ENCODE measurements at places on chromosomes 3 and 15.

- no peak for DNase-seq
Observed at GRCh38 chr3:126995254-126995780, 12.4 kb downstream of the PLXNA1 start.

DNA sequence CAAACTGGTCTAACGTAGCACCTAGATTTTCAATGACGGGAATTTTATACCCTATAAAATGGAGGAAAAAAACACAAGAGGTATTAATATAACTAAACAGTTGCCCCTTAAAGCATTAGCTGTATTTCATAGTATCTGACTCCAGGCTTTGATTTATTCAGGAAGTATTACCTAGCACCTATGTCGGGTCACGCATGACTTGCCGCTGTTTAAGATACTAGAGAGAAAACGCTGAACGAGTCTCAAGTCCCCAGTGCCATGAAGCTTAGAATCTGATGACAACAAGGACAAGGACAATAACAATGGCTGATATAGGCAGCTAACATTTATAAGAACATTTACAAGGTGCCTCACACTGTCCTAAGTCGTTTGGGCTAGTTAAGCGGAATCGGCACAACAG, 1.9 kb downstream of the SNRPA1 start:
- no peak for DNase-seq

GRCh38 chr15:80424381-80424780, 20.2 kb downstream of the ARNT2 start:
- DNase-seq, result no peak

DNA sequence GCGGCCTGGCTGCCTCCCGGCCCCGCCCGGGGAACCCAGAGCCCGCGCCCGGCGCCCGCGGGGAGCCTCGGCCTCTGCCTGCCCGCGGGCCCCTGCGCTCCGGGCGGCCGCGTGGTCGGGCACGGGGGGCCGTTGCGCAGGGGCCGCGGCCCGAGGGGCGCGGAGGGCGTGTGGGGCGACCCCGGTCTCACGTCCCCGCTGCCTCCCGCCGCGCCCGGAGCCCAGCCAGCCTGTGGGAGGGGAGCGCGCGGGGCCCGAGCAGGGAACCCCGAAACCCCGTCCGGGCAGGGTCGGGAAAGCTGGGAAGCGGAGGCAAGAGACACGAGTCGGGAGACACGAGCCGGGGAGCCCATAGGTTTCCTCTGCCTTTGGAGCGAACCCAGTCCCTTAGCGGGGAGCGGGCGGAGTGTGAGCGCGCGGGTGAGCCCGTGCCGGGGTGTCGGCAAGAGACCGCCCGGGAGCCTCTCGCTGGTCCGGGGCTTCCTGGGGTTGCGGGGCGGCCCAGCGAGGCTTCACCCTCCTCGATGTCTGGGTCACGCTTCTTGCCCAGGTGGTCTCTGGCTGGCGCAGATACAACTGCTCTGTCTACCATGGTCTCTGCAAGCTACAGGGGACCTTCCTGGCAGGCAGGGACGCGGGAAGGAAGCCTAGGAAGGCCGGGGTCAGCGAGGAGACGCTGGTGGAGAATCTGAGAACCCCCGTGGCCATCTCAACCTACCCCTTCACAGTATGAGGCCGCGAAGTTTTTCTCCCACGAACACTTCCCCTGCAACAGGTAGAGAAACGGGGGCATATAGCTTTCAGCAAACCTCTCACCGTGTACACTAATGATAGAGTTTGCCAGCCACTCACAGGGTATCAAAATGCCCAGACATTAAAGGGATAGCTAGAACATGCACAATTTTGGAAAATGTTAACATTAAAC, 586 bp downstream of the LRRK1 start:
- peak; percentile 37 for DNase-seq

- no peak for DNase-seq
Observed at GRCh38 chr3:141094790-141095545, 43.8 kb downstream of the SPSB4 start.

- no peak for DNase-seq
Observed at GRCh38 chr15:83930392-83931212, 276.7 kb downstream of the ADAMTSL3 start.

DNA sequence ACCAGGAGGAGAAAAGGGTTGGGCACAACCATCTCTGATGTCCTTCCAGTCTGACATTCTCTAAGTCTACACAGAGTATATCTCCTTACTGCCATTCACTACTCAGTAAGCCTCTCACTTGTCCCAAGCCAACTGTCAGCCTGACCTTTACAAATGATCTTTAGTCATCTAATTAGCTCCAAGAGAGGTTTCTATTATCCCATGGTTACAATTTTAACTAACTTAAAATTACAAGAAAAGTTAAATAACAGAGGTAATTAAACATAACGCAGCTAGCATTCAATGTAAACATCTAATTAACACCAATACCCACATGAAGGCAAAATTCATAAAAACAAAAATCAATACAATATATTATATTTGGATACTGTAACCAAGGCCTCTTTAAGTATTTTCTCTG, 126.9 kb downstream of the LSAMP start:
- DNase-seq, result no peak

GRCh38 chr3:24641628-24642027, 147.0 kb upstream of the THRB start:
- no peak for DNase-seq

DNA sequence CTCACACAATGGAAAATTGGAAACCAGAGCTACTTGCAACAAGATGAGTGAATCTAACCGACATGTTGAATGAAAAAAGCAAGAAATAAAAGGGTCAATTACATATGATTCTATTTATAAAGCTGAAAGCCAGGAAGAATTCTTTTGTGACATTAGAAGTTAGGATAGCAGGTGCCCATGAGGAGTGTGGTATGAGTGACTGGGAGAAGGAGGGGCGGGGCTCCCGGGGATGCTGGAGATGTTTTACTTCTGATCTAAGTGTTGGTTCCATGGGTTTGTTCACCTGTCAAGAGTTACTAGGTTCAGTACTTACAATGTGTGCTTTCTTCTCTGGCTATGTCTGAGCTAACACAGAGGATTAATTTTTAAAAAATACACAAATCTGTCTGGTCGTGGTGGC, 60.8 kb downstream of the NSMCE3 start:
- no peak for DNase-seq

DNA sequence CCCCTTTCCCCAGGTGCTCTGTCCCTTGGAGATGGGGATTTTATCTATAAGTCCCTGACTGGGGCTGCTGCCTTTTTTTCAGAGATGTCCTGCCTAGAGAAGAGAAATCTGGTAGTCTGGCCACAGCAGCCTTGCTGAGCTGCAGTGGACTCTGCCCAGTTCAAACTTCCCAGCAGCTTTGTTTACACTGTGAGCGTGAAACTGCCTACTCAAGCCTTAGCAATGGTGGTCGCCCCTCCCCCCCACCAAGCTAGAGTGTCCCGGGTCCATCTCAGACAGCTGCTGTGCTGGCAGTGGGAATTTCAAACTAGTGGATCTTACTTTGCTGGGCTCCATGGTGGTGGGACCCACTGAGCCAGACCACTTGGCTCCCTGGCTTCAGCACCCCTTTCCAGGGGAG, 38.9 kb downstream of the TMEM266 start:
- DNase-seq, result no peak

GRCh38 chr3:80445641-80446040, 677.8 kb upstream of the ROBO1 start:
- no peak for DNase-seq

DNA sequence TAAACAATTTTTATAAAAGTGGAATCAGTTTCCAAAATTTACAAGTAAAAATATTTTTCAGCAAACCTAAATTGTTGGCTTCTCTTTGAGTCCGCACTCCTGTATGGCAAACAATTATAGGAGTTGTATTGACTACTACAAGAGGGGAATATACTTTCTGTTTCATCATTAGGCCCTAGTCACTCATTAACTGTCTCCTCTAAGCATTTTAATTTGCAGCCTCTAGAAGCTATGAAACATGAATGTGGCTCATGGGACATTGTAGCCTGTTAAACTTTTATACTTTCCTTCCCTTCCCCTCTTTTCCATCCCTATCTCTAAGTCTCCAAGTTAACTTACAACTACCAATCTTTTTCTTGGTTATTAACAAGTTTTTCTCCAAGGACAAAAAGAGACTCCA, 58.9 kb upstream of the CBLB start:
- DNase-seq, result no peak

GRCh38 chr3:97515076-97515475, 249.5 kb upstream of the ARL6 start:
- DNase-seq, result no peak

- DNase-seq, result peak; percentile 44
Observed at GRCh38 chr3:36700537-36701248, 63.7 kb downstream of the DCLK3 start.

DNA sequence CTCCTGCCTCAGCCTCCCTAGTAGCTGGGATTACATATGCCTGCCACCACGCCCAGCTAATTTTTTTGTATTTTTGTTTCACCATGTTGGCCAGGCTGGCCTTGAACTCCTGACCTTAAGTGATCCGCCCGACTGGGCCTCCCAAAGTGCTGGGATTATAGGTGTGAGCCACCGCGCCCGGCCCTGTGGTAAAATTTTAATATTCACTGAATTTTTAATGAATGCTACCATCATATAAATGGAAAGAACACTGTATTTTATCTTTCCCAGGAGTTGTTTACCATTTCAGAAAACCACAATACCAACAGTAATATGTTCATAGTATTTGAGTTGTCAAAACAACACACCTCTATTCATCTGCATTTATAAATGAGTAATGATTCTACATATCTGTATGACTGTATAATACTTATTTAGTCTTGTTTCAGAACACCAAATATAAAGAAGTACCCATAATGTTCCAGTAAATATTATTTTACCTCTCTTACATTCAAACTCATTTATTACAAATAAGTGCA, 16.2 kb upstream of the MAGEF1 start:
- DNase-seq, result no peak

GRCh38 chr15:31437686-31438085, 111.1 kb downstream of the KLF13 start:
- DNase-seq, result no peak

- DNase-seq, result no peak
Observed at GRCh38 chr15:36108541-36108940, 470.9 kb upstream of the CDIN1 start.

DNA sequence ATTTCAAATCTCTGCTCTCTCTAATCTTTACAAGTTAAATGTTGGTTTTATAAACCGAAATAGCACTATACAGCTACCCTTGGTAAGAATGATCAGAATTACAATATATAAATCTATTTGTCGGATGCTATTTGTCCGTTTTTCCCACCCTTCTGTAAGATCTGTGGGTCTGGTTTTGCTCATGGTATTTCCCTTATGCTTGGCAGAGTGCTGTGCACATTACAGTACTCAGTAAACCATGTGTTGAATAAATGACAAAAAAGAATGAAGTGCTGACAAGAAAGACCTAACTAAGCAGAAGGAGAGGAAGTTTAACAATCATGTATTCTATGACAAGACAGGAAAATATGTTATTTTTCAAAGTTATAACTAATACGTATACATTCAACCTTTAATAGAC, 827.2 kb downstream of the ROBO1 start:
- DNase-seq, result no peak

GRCh38 chr3:190516416-190516815, 2.5 kb downstream of the IL1RAP start:
- no peak for DNase-seq

- DNase-seq, result no peak
Observed at GRCh38 chr3:5296362-5296761, 108.9 kb downstream of the EDEM1 start.

DNA sequence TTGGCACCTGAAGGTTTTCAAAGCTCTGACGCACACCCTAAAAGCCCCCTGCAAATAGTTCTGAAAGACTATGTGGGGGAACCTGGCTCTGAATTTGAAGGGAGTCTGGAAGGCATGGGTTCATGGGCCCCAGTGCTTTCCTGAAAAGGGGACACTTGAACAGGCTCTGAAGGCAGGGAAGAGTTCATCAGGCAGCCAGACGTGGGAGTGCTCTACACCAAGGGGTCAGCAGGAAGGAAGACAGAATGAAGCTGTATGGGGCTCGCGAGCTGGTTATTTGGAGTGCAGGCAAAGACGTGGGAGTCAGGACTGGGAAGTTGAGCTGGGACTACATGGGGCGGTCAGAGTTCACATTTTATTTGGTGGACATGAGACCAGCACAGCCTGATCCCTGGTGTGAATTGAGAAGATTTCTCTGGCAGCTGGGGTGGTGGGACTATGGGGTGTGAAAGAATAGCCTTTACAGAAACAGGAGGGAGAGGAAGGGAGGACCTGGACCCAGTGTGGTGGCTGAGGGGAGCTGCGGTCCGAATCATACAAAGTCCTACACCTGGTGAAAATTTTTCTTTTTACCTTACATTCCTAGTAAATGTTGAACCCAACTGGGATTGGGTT, 12.6 kb downstream of the ABHD6 start:
- DNase-seq, result no peak

DNA sequence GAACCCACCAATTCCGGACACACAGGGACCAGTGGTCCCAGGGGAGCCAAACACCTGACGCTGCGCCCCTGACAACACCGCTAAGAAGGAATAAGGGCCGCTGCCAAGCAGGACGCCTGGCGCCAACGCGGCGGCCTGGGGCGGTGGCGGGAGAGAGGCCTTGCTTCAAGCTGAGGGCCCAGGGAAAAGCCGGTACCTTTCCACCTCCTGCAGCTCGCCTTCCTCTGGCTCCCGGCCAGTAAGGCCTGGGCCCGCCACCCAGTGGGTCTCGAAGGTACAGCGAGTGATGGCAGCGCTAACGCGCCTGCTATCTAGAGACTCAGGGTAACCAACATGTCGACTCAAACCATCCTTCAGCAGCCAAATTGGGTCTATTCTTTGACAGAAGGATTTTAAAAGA, 1074.1 kb downstream of the SI start:
- DNase-seq, result no peak

- DNase-seq, result no peak
Observed at GRCh38 chr3:146093896-146094295, 67.1 kb downstream of the PLOD2 start.

DNA sequence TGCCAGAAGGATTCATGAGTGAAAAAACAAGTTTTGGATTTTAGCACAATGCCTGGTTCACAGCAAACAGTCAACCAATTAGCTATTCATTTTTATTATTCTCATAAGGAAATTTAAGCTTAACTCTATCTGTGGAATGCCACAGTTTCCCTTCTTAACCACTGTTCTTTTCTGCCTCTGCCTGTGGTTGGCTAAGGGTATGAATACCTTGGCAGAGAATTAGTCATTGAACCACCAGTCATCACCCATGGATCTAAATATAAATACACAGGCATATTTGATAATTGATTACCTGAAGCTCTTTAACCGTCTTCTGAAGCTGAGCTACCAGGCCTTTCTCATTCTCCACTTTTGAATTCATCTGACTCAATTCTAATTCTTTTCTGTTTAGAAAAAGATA, 79.9 kb downstream of the MYH15 start:
- DNase-seq, result no peak

- peak; percentile 91 for DNase-seq
Observed at GRCh38 chr15:54519577-54519976, 541.3 kb downstream of the UNC13C start.

GRCh38 chr3:37243820-37244748, 69.7 kb upstream of the LRRFIP2 start:
- DNase-seq, result peak; percentile 43

DNA sequence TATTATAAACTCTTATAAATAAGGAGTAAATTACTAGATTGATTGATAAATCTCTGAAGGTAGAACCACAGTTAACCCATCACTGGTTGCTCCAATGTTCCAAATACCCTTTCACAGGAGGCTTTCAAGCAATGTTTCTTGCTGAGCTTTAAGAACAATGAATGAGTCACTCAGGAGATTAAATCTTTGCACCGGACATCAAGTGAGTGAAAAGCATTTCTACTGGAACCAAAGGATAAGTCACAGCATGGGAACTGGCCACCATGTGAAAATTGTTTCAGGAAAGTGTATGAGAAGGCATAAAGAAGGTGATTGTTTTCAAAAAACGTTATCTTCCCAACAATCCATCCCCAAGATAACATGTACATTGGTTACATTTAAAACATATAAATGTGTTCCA, 90.6 kb downstream of the CNTN3 start:
- no peak for DNase-seq

All from MM.1S (cell line).